ENCODE measurements at places on chromosomes 2 and 18. TPM values are rescaled to one million over a fixed set of nuclear protein-coding genes. Genes with fewer than 3 reads are reported as not detected.

ITGA4 gene
- total RNA-seq: 9.0 TPM

CEBPZOS gene
- 20.6 TPM for total RNA-seq

RPIA gene
- 6.8 TPM for total RNA-seq

ACTG2 gene
- total RNA-seq: 0.72 TPM

CROCC2 gene
- under 0.01 TPM for total RNA-seq

HAUS1 gene
- 40.9 TPM for total RNA-seq

IL36G gene
- total RNA-seq: not detected

TANC1 gene
- total RNA-seq: 34.7 TPM

TFPI gene
- total RNA-seq: 123 TPM

ITGA6 gene
- 6.5 TPM for total RNA-seq

DLGAP1 gene
- total RNA-seq: not detected

HRH4 gene
- total RNA-seq: under 0.01 TPM

GALNT14 gene
- not detected for total RNA-seq

TEKT4 gene
- not detected for total RNA-seq

MERTK gene
- total RNA-seq: 0.72 TPM

CFC1 gene
- total RNA-seq: not detected

PSMA8 gene
- total RNA-seq: not detected

ANKRD29 gene
- total RNA-seq: 20.9 TPM

IL36B gene
- total RNA-seq: not detected

PSTPIP2 gene
- total RNA-seq: 6.8 TPM

SLC5A6 gene
- total RNA-seq: 14.1 TPM

ACMSD gene
- not detected for total RNA-seq

LHCGR gene
- not detected for total RNA-seq

RAB3GAP1 gene
- 90.5 TPM for total RNA-seq

SAG gene
- total RNA-seq: not detected

PAX8 gene
- total RNA-seq: 2.9 TPM

MARS2 gene
- 3.2 TPM for total RNA-seq

CMPK2 gene
- total RNA-seq: 2.2 TPM

ASTL gene
- not detected for total RNA-seq

TRPM8 gene
- not detected for total RNA-seq

HSBP1L1 gene
- 9.4 TPM for total RNA-seq

LPIN2 gene
- 48.1 TPM for total RNA-seq

KYNU gene
- total RNA-seq: 10.9 TPM

UGT1A5 gene
- not detected for total RNA-seq

ANKRD30BL gene
- 0.29 TPM for total RNA-seq

GKN2 gene
- total RNA-seq: not detected

TMEM163 gene
- under 0.01 TPM for total RNA-seq

CFAP65 gene
- total RNA-seq: not detected

BAZ2B gene
- total RNA-seq: 59.4 TPM

HDLBP gene
- 1,414 TPM for total RNA-seq

ELOA2 gene
- total RNA-seq: not detected

CAVIN2 gene
- 1.8 TPM for total RNA-seq

AKAIN1 gene
- total RNA-seq: not detected

CLK1 gene
- total RNA-seq: 77.2 TPM

DSC2 gene
- total RNA-seq: under 0.01 TPM

TSPYL6 gene
- not detected for total RNA-seq

PROKR1 gene
- total RNA-seq: not detected

FOXD4L1 gene
- under 0.01 TPM for total RNA-seq

COL4A4 gene
- 0.36 TPM for total RNA-seq

CFAP53 gene
- total RNA-seq: 0.36 TPM

PLEK gene
- 0.36 TPM for total RNA-seq

COL3A1 gene
- total RNA-seq: 3,160 TPM
